ENCODE measurements at places on chromosomes 12 and 14. TPM values are rescaled to one million over a fixed set of nuclear protein-coding genes. Genes with fewer than 3 reads are reported as not detected.

GRCh38 chr14:56810147-56810719 lies at the start of gene OTX2:
OTX2 (minus strand) TSS chr14:56810479; CDS start chr14:56805456, 5,023 bp downstream.
- DNase-seq = no peak

Gene FGF6
- not detected for polyA plus RNA-seq

- no peak for DNase-seq
Observed at GRCh38 chr14:95489214-95490137, 27.0 kb downstream of the SYNE3 start.

Gene ANG
- polyA plus RNA-seq = 30.3 TPM

Gene ENTPD5
- 3.9 TPM for polyA plus RNA-seq

GRCh38 chr12:87870061-87870460 lies 159.1 kb downstream of the C12orf50 start:
- no peak for DNase-seq

Gene DIO2
- polyA plus RNA-seq = 38.1 TPM

- no peak for DNase-seq
Observed at GRCh38 chr14:78162202-78162601, 8.0 kb upstream of the NRXN3 start.

DNA sequence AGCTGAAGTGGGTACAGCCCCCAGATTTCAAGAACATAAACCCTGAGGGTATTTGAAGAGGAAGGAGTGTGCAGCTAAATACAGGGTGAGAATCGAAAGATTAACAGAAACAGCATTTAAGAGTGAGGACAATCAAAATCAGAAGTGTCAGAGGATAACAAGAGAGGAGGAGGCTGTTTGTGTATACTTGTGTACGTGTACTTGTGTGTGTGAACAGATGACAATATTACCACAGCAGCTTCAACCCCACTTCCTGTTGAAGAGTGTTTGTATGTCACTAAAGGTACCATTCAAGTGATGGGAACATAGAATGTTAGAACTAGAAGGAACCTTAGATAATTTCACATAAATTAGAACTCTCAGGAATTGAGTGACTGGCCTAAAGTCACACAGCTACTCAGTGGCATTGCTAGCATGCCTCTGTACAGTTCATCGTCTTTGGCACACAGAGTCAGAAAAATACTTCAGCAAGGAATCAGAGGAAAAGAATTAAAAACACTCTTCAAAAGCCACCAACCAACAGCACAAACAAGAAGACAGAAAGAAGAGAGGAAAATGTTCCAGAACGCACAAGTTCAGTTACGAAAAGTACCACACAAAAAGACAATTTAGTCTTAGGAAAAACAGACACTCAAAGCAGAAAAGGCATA lies 164.3 kb upstream of the BCL2L14 start:
- DNase-seq = no peak

DNA sequence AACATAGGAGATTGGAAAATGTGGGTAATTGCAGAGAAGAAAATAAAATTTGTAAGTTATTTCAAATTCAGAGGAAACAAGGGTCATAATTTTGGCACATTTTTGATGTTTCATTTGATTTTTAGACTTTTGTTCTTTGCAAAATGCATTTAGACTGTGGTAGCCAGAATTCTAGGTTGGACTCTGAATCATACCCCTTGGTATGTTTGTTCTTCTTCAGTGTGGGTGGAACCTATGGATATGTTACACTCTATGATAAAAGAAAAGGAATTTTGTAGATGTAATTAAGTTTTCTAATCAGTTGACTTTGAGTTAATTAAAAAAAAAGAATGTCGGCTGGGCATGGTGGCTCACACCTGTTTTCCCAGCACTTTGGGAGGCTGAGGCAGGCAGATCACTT lies 827.0 kb downstream of the AACS start:
- no peak for DNase-seq

- peak; percentile 45 for DNase-seq
Observed at GRCh38 chr14:105911006-105911847, 384.8 kb downstream of the TMEM121 start.

All from aorta (tissue), 5 donors.